ENCODE measurements at places on chromosomes 12 and 14. TPM values are rescaled to one million over a fixed set of nuclear protein-coding genes. Genes with fewer than 3 reads are reported as not detected.

ANO2 gene
- 13.6 TPM for total RNA-seq

KCNMB4 gene
- 1.6 TPM for total RNA-seq

KRT85 gene
- not detected for total RNA-seq

LIMA1 gene
- 24.3 TPM for total RNA-seq

TAS2R8 gene
- total RNA-seq, result not detected

AQP2 gene
- not detected for total RNA-seq

BDKRB1 gene
- not detected for total RNA-seq

KRT71 gene
- total RNA-seq, result not detected

TSPAN31 gene
- 25.1 TPM for total RNA-seq

- DNase-seq, result peak; percentile 10
Observed at GRCh38 chr12:115464111-115464581, 780.2 kb upstream of the TBX3 start.

DNA sequence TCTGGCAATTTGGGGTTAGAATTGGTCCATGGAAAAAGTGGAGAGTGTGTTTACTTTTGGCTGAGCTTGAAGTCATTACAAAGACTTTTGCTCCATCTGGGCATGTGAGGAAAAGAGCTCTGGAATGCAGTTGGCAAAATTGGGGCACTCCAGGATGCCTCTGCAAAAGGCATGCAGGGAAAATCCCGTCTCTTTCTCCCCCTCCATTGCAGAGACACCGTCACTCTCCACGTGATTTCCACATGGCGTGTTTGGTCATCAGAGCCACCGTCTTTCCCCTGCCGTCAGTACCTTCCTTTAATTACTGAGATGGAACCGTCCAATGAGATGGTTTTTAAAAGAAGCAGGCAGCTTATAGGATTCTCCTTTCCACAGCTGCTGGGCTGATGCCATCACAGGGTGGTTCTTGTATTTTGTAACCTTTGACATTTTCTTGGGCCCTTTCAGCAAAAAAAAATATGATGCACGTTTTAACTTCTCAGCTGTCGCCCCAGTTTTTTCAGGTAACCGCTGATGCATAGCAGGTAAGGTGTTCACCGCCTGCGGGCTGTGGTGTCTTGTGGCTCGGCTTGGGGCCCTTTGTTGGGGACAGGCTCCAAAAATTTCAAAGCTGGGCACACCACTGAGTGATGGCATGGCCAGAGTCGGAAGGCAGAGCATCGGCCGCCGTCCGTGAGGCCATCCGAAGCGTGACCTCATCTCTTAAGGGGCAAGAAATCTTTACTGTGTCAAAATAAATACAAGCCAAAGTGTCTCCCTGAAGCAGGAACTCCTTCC is 68.4 kb downstream of the CACNA1C start:
- peak; percentile 66 for DNase-seq

- no peak for DNase-seq
Observed at GRCh38 chr14:51331486-51332367, 91.7 kb downstream of the TMX1 start.

DNA sequence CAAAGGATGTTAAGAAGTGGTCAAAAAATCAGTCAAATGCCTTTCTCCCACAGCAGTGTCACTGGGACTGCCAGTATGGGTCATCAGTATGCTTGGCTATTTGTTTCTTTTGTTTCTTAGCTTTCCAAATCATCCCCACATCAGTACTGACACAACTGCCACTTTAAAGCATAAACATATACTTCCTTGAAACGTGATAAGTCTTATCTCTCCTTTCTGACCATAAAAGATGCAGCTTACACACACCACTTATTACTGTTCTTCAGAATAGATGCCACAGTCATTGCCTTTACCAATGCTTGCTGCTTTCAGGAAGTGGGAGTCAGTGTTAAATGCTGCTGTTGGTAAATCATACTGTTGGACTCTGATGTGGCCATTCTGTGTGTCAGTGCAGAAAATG is 18.6 kb upstream of the GARIN2 start:
- DNase-seq, result no peak

- DNase-seq, result no peak
Observed at GRCh38 chr12:54294152-54294952, 6.5 kb downstream of the NFE2 start.

GRCh38 chr12:76226397-76226796 is 121.8 kb downstream of the BBS10 start:
- DNase-seq, result no peak

DNA sequence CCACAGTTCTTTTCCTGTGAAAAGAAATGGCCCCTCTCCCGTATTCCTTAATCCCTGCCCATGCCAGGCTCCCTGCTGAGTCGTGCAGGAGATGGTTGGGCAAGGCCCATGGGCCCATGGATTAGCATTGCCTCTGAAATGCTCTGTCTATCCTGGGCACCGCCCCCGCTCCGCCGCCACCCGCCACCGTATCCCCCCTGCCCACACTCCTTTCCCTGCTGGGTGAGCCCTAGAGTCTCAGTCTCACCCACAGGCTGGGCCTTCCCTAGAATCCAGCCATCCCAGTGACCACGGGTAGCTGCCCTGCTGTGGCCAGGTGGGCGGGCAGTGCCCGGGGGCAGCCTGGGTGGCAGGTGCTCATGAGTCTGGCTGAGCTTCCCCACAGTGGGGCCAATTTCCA is 50.6 kb downstream of the TSPAN11 start:
- DNase-seq, result no peak

DNA sequence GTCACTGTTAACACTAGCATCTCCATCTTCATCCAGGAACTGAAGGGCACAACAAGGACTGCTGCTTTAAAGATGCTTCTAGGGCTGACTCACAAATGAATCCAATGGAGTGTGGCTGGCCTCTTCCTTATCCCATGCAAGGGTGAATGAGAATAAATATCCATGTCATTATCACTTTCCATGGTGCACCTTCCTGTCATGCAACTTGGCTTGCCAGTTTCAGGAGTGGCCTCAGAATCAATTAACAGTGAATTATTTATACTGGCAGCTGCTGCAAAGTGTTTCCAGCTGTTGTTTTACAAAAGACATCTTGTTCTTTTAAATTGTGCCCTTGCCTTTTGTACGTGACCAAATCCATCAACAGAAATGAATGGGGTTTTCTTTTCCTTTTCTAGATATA is 499.3 kb upstream of the TMEM132C start:
- DNase-seq, result no peak

GRCh38 chr12:132159555-132160003 is 15.3 kb downstream of the NOC4L start:
- no peak for DNase-seq

DNA sequence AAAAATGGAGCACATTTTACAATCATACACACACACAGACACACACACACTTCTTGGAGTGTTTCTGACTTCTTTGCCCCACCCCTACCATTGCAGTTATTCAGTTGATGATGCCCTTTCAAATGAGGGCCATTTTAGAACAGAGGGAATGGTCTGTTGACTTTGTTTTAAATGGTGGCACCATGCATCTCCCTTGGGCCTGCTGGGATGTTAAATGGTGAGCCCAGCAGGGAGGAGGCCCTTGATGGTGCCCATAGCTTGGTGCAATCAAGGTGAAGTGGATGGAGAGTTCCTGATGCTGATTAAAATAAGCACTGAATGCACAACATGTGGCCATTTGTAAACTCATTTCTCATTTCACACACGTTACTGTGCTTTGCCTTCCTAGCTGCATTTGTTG is 13.3 kb downstream of the C12orf75 start:
- no peak for DNase-seq
